ENCODE measurements at places on chromosomes 12 and 14.

DNA sequence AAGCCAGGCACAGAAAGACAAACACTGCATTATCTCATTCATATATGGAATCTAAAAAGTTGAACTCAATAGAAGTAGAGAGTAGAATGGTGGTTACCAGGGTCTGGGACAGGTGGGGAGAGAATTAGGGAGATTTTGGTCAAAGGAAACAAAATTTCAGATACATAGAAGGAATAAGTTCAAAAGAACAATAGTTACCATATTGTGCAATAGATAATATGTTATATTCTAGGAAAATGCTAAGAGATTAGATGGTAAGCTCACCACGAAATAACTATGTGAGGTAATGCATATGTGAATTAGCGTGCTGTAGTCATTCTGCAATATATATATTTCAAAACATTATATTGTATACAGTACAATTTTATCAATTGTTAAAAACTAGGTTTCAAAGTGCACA lies 442.5 kb downstream of the KCNH5 start:
- no peak for DNase-seq

GRCh38 chr12:14772946-14773345 lies 30.3 kb downstream of the WBP11 start:
- DNase-seq = no peak

DNA sequence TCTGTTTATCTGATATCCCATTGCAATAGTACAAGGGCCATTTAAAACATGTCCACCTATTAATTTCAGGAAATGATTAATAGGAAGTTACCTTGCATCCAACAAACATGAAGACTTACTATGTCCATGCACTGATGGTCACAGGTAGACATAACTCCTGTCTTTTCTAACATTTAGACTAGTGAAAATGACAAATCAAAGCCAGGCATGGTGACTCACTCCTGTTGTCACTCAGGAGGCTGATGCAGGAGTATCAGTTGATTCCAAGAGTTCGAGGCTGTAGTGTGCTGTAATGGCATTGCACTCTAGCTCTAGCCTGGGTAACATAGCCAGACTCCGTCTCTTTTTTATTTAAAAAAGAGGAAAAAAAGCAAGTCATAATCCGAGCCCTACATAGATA lies 14.8 kb downstream of the HSP90B1 start:
- DNase-seq = no peak

DNA sequence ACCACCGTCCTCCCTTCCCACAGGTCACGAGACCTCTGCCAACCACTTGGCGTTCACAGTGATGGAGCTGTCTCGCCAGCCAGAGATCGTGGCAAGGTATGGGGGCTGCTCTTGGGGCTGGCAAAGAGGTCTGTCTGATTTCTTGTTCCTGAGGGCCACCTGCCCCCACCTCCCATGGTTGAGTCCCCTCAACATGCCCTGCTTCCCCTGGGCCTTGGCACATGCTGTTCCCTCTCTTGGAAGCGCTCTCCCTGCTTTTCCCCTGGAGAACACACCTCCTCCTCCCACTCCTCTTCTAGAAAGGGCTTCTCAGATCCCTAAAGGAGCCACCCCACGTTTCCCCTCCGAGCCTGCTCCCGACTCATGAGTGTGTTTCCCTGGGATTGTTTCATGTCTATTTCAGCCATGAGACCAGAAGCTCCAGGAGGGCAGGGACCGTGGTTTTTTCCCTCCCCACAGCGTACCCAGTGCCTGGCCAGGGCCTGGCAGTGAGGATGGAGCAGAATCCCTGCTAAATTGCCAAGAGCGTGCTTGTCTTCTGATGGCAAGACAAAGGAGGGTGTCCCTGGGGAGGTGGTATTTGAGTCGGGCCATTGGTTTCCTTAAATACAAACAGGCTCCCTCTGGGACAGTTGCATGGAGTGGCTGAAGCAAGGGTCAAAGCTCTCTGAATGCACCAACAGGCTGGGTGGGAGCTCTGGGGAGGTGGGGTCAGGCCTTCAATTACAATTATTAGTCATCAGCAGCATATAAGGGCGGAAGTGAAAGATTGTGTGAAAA lies 34.1 kb downstream of the CYP46A1 start:
- DNase-seq = no peak

DNA sequence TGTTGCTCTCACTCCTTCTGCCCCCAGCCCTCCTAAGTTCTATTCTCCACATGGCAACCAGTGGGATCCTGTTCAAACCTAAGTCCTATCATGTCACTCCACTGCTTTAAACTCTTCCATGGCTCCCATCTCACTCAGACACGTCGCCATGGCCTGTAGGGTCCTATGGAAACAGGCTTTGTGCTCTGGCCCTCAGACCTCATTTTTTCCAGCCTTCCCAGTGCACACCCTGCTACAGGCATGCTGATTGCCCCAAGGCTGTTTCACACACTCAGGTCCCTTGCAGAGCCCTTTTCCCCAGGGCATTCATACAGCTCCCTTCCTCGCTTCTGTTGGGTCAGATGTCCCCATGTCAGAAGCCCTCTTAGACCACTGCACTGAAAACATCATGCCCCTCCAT lies 11.2 kb upstream of the MED13L start:
- no peak for DNase-seq

DNA sequence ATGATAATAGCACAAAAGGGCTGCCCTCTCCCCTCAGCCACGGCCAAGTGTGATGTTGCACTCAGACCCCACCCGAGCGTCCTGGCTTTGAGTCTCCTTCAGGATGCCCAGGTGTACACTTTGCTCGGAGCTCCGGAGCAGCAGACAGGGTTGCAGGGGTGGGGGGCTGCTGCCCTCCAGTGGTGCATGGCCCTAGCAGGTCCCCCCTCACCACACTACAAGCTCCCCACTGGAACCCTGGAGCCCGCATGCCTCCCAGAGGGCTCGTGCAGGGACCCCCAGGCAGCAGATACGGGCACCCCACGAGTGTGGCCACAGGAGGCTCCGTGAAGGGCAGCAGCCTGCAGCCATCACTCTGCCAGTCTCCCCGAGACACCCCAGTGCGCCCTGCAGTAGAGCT lies 69.9 kb upstream of the C14orf180 start:
- DNase-seq = no peak

DNA sequence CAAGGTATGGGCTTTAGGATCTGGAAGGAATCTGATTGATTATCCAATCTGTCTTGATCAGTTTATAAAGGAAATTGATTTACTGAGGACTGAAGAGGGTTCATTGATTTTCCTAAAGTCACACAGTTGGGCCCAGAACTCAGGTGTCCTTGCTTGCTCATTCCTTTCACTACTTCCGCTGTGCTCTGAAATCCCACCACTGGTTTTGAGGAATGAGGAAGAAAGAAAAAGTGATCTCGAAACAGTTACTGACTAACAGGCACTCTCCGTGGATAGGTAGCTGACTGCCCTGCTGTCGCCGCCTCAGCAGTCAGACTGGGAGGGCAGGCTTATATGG lies at the start of gene FITM1:
Gene FITM1 (plus strand): TSS at position 280 of the 337 bp plus-strand sequence. CDS start 905 bp downstream, outside the sequence.
- DNase-seq = no peak

DNA sequence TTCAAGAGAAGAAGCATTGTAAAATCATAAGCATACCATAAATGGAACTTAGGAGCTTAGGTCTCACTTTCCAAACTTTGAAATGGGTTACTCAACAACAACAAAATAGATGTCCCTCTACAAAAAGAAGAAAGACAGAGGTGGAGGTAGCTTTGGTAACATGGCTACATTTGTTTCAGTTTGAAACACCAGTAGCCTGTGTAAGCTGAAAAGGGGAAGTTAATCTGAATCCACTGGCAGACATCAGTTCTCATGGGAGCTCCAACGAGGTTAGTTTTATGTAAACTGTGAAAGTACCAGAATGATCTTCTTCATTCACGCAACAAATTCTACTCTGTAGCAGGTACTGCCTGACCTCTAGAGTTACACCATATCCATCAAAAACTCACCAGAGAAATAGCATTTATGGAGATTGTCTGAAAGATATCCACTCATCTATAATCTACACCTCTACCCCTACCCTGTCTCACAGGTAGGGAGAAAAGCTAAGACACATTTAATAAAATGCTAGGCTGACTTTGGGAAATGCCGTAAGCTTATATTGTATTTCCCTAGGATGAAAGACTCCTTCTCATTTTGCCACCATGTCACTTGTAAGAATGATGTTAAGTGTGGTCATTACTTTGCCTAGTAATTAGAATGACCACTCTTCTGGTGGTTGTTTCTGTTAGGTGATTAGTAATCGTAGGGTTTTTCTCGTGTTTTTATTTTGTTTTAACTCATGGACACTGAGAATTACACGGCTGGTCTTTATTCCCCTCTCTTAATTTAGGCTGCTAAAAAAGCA lies 224.1 kb downstream of the ASCL1 start:
- no peak for DNase-seq

- no peak for DNase-seq
Measured at GRCh38 chr12:60263161-60263560, 667.3 kb downstream of the SLC16A7 start.

DNA sequence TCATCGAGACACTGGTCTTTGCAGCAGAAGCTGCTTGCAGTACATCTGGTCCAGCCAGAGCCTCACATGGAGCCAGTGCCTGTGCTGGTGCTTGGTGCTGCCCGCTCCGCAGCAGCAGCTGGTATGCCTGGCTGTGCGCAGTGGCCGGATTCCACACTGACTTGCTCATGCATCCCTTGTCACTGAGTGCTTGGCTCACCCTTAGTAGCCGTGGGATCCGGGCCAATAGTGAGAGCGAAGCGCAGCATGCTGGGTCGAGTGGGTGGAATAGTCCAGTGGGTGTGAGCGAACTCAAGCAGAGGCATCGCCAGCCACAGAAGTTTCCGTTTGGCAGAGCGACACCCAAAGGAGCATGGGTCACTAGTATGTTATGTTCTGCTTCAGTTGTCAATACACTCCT lies 10.1 kb upstream of the FBXO33 start:
- DNase-seq = no peak

GRCh38 chr14:51823706-51824105 lies 36.7 kb upstream of the GNG2 start:
- no peak for DNase-seq

DNA sequence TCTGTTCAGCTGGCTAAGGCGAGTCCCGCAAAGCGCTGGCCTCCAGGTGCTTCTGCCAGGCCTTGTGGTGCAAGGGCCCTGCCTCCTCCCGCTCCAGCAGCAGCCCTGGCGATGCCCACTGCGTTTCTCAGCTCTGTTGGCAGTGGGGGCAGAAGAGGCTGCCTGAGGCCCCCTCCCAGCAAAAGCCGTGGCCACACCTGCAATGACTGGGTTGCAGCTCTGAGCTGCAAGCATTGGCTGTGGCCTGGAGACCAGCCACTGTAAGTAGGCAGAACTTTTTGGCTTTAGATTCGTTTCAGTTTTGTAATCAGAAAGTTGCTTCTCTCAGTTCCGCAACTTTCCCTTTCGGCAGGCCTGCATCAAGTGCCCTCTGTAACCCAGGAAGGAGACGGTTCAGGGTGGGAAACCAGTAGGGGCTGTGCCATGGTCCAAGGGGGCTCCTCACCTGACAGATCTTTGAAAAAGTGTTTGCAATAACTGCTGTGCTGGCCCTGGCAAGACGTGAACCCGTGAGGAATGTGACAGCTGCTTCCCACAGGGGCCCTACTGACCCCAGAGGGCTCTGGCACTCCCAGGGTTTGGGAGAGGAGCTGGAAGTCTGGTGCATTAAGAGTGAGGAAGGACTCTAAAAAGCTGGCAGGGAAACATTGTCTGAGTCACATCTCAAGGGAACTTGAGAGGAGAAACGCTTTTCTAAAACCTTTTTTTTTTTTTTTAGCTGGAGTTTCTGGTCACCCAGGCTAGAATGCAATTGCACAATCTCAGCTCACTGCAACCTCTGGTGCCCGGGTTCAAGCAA lies 54.5 kb upstream of the MAX start:
- peak; percentile 72 for DNase-seq

DNA sequence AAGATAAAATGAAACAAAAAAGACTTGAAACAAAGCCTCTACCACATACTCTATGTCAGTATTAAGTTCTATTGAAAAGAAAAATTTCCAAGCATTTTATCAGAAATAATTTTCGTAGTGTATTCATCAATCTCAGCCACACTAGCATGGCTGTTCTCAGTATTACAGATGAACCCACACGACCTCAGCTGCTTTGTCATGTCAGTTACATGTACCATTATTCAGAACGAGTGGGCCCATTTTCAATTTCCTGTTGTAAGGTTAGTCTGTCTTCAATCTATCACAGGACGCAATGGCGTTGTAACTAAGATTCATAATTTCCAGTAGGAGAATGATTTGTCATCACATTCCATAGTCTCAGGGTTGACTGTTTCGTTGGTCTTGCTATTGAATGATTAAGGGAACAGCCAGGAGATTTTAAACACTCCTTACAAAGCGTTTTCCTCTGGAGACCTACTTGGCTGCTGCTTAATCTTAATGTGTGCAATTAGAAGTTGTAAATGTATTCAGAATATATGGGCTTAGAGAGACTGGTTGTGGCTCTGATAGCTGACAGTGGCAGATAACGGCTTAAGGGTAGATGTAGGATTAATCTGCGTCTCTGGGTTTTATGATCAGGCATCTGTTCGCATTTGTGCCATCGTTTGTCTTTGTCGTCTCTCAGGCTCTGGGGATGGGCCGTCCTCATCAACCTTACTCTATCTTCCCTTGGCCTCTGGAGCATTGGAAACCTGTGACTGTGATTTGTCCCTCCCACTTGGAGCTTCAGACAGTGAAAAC lies 65.4 kb downstream of the GLT1D1 start:
- no peak for DNase-seq

DNA sequence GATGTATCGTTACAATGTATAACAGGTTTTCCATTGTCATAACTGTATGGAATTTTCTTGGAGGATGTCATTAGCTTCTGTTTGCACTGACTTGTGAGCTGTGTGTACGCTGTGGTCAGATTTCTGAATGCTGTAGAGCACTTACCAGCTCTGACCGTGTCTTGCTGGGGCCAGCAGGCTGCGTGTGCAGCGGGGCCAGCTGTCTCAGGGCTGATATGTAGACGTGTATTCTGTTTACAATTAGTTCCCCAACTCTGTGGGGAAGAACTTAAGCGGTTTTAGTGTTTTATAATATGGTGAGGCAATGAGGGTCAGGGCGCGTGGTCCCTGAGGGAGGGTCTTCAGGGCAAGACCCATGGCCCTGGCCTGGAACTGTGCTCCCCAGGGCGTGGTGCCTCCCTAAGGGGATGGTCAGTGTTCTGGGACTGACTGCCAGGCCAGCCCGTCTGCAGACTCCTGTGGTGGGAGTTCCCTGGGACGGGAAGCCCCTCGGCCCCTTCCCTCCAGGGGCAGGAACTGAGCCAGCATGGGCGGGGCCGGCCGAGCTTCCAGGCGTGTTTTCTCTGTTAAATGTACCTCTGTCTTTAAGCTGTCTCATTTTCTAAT lies 18.7 kb downstream of the XRCC3 start:
- no peak for DNase-seq

DNA sequence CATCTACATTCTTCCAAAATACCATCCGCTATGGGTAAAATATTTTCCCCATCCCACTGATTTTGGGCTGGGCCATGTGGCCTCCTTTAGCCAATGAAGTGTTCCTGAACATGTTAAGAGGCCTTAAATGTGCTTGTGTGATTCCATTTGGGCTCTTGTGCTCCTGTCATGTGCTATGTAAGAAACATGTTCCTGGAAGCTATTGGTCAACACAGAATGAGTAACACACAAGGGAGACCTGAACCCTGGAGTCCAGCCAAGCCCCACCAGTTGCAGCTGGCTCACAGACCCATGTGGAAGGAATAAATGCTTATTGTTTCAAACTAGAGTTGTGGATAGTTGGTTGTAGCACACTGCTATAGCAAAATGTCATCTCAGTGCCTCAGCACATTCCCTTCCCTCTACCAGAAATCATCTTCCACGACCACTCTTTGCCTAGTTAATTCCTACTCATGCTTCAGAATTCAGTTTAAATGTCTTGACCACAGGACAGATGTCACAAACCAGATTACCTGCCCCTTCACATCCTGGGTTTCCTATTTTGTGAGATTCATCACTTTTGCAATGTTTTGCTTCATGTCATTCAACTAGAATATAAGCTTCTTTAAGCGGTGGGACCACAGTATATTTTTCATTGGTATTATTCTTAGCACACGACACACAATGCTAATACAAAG lies 217.3 kb upstream of the EEA1 start:
- no peak for DNase-seq

Measured in inflammatory macrophage treated with lipopolysaccharide for 1 hour (primary cell).